ENCODE measurements at places on chromosomes 3 and 15. TPM values are rescaled to one million over a fixed set of nuclear protein-coding genes. Genes with fewer than 3 reads are reported as not detected.

Gene TSPAN3
- 344 TPM for polyA plus RNA-seq

Gene LRRC31
- not detected for polyA plus RNA-seq

Gene SLC2A2
- not detected for polyA plus RNA-seq

Gene TKT
- polyA plus RNA-seq: 216 TPM

Gene SATB1
- polyA plus RNA-seq: 14.4 TPM

Gene PRC1
- 199 TPM for polyA plus RNA-seq

Gene ETV5
- 24.1 TPM for polyA plus RNA-seq

Gene CD200R1L
- polyA plus RNA-seq: not detected

Gene TADA3
- polyA plus RNA-seq: 84.6 TPM

Gene SV2B
- polyA plus RNA-seq: not detected

Gene RARB
- 10.1 TPM for polyA plus RNA-seq

Gene RBPMS2
- 0.67 TPM for polyA plus RNA-seq

Gene NLGN1
- 15.5 TPM for polyA plus RNA-seq

Measured in BJ (cell line).